ENCODE measurements at places on chromosomes 5 and 9.

DNA sequence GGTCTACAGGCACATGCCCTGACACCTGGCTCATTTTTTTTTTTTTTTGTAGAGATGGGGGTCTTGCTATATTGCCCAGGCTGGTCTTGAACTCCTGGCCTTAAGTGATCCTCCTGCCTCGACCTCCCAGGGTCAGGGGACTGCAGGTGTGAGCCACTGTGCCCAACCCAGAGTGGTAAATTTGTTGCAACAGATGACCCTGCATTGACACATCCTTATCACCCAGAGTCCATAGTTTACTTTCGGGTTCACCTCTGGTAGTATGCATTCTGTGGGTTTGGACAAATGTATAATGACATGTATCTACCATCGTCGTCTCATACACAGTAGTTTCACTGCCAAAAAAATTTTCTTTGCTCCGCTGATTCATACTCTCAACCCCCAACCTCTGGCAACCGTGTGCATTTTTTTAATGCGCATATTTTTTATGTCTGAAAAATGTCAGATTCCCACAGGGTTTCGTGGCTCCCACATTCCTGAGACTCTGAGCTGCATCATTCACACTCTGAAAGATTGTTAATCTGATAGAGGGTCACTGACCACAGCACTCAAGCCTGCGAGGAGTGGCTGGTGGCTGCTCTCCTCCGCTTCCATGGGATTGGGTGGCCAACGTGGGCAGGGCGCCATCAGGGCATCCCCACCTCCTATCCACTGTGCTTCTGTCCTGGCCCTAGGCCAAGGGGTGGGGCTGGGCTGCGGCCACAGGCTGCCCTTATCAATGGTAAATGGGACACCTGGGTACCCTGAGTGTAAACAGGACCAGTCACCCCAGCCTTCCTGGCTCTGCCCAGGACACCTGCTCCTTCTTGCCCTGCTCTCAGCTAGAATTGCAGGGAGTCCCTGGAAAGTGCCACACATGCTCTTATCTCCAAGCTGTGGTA is 9.6 kb downstream of the NDST1 start:
- peak; percentile 70 for DNase-seq

DNA sequence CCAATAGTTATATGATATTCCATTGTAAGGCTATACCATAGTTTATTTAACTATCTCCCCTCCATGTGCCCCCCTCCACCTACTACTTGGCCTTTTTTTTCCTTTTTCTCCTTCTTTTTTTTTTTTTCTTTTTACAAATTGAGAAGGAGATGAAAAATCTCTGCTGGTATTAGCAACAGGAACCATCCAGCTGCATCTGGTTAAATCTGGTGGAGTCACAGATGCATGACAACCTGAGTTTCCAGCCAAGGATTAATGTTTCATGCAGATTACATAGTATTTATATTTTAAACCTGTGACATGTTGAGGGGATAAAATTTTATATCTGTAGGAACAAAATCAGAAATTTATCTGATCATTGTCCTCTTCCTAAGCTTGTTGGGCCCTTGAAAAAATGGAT is 128.5 kb upstream of the IQGAP2 start:
- no peak for DNase-seq

GRCh38 chr9:121686930-121687541 is 35.6 kb downstream of the DAB2IP start:
- peak; percentile 85 for DNase-seq

DNA sequence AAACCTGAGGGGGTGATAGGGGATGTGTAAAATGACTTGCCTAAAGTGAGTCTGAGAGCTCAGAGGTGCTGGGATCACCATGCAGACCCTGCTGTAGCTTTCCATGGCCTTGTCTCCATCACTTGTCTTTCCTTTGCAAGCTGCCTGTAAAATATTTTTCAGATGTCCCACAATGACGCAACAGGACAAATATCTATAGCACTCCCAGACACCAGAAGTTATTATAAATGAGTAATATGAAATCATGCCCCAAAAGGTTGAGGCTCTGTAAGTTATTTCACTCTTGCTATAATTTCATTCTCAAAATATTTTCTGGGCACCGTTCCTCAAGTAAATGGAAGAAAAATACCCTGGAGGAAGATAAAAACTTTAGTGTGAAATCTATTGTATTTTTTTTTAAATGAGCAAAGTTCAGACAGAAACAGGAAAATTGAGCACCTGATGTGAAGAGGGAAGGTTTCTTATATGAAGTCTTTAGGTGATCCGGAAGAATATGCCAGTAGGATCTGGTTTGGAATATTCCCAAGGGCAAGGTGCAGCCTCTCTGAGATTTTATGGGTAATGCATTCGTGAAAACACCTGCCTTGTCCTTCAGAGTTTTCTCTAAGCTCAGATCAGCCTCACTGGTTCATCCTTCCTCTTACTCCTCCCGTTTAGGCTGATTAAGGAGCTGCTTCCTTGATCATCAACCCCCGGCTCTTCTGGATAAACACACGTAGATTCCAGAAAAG is 138.3 kb upstream of the DMAC1 start:
- DNase-seq: no peak

DNA sequence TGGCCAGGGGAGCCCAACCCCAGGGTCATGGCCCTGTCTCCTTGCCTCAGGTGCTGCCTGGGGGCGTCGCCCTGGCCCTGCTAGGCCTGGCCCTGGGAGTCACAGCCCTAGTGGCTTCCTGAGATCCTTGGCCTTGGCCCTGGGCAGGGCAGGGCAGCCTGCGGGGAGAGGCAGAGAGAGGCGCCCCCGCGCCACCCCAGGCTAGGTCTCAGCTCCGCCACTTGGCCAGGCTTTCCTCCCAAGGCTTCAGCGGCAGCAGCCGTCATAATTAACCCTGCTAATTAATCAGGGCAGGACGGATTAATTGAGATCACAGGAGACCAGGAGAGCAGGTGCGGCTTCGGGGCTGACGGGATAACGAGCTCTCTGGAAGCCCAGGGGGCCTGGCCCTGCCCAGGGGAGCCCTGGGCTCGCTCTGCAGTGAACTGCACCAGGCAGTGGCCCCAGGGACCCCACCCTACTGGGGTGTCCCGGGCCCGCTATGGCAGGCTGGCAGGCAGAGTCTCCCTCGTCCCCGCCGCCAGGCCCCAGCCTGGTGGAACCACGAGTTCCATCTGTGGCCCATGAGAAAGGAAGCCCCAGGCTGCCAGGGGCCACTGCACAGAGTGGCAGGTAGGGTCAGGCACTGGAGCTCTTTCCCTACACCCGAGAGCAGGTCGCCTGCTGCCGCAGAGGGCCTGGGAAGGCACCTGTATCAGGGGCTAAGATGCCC is 269.6 kb downstream of the PBX3 start:
- DNase-seq: no peak

DNA sequence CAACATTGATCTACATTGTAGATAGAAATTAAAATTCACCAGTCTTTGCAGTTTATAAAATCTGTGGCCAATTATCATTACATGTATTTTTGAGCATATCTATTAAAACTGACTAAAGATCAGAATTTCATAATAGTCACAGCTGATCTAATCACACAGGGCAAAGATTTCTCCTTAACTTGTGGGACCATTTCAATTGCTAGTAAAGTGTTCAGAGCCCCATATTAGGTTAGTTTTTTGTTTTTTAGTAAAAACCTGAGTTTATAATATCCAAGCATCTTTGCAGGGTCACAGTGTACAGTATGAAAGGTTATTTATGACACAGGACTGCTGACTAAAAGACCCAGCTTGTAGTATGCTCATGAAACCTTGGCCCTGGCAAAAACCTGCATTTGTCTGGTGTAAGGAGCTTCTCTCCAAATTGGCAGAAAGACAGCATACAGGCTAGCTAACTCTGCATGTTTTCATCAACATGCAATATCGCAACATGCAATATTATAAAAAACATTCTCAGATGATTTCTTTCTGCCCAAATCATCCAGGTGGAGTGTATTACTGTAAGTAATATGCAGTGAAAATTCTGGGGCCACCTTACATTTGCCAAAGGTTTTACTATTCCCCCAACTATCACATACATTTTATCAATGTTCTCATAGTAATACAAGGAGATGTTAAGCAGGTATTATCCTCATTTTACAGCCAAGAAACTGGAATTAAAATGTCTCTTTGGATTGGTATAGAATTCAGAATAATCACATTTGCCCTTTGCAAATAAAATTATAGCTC is 37.7 kb upstream of the ALDH1A1 start:
- no peak for DNase-seq

GRCh38 chr9:38263532-38263931 is 129.0 kb upstream of the ALDH1B1 start:
- no peak for DNase-seq

DNA sequence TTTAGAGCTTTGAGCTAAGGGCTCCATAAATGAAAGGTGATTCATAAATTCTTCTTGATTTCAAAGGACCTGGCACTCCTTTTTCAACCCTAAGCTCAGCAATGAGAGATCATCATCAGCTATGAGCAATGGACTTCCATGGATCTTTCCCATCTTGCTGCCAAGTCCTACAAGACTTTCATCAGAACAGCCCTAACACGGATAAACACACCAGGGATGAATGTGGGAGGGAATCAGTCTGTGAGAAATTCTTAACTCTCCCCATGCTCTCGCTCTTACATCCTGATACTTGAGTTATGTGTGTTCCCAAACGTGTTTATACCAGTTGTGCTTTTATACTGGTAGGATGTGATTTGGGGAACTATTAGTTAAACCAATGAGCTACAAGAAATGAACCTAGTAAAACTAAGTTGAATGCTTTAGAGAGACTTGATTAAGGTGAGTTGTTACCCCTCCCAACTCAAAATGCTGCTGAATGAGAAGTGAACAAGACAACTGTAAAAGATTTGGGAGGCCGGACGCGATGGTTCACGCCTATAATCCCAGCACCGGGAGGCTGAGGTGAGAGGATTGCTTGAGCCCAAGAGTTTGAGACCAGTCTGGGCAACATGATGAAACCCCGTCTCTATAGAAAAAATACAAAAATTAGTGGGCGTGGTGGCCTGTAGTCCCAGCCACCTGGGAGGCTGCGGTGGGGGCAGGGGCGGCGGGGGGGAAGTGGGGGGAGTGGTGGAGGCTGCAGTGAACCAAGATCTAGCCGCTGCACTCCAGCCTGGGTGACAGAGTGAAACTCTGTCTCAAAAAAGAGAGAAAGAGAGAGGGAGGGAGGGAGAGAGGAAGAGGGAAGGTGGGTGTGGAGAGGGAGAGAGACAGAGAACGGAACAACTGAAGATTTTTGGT is 5.2 kb upstream of the RPL26L1 start:
- DNase-seq: no peak

All from left ventricle myocardium superior (tissue), 1 donor.